ENCODE measurements at places on chromosomes 12 and 14.

DNA sequence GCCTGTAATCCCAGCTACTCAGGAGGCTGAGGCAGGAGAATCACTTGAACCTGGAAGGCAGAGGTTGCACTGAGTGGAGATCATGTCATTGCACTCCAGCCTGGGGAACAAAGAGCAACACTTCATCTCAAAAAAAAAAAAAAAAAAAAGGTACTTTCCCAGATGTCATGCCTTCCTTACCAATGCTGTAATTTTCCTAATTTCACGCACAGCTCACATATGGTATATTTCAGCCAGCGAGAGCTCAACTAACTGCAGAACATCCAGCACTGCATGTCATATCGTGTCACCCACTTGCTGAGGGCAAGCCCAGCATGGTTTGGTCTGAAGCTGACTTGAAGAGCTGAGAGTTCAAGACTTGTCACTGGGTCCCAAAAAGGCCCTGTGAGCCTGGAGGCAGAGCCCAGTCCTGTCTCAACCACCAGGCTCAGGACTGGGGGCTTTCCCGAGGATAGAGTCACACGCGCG is 29.0 kb downstream of the NFKBIA start:
- H3K4me1 ChIP-seq = no peaks in the 10 kb centered on the region
- H3K36me3 ChIP-seq = no peaks in the 10 kb centered on the region
- no peak for DNase-seq
- H3K4me3 ChIP-seq = no peak overlapping the region
- H3K27me3 ChIP-seq = no peaks in the 10 kb centered on the region

DNA sequence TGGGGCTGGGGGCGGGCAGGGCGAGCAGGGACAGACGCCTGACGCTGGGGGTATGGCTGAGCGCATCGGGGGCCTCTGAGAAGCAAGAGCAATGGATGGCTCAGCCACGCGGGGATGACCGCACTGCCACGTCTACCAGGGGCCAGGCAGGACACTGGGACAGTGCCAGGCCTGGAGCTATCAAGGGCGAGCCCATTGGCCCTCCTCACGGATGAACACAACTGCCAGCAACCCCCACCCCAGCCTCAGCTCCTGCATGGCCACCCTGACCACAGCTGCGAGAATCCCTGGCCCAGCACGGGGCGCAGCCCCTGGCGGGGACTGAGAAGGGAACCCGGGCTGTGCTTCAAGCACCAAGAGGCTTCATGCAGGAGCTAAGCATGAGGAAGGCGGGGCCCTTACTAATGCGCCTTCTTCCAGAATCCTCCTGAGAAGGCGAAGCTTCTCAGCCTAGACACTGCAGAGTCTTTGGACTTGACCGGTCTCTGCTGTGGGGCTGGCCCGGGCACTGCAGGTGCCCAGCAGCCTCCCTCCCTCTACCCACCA is 9.5 kb downstream of the ARL6IP4 start:
- peaks cover 3% of the 10 kb centered on the region for H3K4me1 ChIP-seq
- no peaks in the 10 kb centered on the region for H3K36me3 ChIP-seq
- H3K27ac ChIP-seq = no peak overlapping the region

- peak overlapping the region; percentile 34 for H3K27ac ChIP-seq
- H3K4me1 ChIP-seq = peaks cover 6% of the 10 kb centered on the region
- no peak for DNase-seq
- no peak overlapping the region for H3K4me3 ChIP-seq
- H3K27me3 ChIP-seq = no peaks in the 10 kb centered on the region
- H3K36me3 ChIP-seq = no peaks in the 10 kb centered on the region
Measured at GRCh38 chr12:6772726-6773589, 638 bp downstream of the LAG3 start.

DNA sequence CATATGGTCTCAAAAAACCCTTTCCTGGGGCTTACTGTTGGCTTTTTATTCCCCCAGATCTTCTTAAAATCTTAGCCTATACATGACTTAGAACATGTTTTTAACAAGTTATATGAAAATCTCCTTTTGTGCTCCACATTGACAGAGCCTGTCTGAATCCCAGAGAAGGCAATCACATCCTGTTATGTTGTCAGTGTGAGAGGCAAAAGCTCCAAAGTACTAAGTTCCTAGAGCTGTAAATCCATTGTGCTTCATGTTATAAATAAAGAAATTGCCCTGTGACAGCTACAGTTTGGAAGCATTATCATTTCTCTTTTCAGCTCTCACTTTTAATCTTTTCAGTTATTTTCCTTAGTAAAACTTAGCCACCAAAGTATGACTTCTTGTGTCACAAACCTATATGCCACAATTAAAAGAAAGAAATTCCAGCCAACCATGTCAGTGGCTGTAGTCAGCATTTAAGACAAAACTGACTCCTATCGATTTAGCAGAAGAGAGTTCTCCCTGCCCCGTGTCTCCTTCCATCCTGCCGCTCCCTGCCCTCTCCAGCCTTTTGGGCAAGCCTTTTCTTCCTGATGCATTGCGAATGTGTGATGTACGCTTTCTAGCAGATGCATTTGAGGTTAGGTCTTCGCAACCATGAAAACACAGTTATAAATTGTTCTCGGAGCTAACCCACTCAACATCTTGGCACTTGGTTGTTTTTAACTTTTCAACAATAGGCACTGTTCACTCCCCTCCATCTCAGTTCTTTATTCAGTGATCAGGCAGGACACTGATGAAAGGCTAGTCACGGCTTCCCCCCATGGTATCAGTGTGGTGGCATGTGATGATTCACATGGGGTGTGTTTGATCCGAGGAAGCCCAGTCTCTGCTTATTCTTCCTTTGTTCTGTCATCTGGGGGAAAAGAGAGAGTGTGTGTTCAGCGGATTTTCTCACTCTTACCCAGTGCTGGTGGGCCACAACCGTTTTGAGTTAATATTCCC is 143.5 kb downstream of the SSPN start:
- H3K27me3 ChIP-seq = no peaks in the 10 kb centered on the region
- DNase-seq = no peak
- H3K4me1 ChIP-seq = no peaks in the 10 kb centered on the region
- no peak overlapping the region for H3K4me3 ChIP-seq

GRCh38 chr14:75578786-75579337 is 442 bp downstream of the FLVCR2 start:
- no peaks in the 10 kb centered on the region for H3K36me3 ChIP-seq
- no peaks in the 10 kb centered on the region for H3K27me3 ChIP-seq
- DNase-seq = peak; percentile 46
- peaks cover 7% of the 10 kb centered on the region for H3K4me1 ChIP-seq
- H3K4me3 ChIP-seq = peak overlapping the region; percentile 53

- H3K27ac ChIP-seq = peak overlapping the region; percentile 68
- H3K27me3 ChIP-seq = no peaks in the 10 kb centered on the region
- no peak for DNase-seq
- no peaks in the 10 kb centered on the region for H3K36me3 ChIP-seq
- peaks cover 5% of the 10 kb centered on the region for H3K4me1 ChIP-seq
Measured at GRCh38 chr12:93536111-93536765, 36.2 kb upstream of the SOCS2 start.

- no peaks in the 10 kb centered on the region for H3K36me3 ChIP-seq
- no peak overlapping the region for H3K4me3 ChIP-seq
- no peak for DNase-seq
- peaks cover 5% of the 10 kb centered on the region for H3K4me1 ChIP-seq
- H3K27ac ChIP-seq = no peak overlapping the region
- no peaks in the 10 kb centered on the region for H3K27me3 ChIP-seq
Measured at GRCh38 chr12:88549929-88550328, 30.3 kb downstream of the KITLG start.

DNA sequence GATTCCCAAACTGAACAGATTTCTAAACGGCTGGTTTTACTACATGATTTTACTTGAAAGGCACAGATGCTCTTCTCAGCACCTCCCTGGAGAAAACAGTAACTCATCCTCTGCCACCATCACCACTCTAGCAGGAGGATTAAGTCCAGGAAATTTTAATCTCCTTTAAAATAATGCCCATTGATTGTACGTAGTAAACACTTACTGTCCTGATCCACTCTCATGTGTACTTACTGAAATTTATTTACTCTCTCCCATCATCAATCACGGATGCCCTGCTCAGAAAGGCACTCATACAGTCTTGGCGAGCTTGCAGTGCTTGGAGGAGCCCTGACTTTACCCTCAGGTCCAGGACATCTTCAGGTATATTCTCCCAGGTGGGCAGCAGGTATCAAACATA is 239.8 kb upstream of the EGLN3 start:
- H3K27me3 ChIP-seq = no peaks in the 10 kb centered on the region
- H3K36me3 ChIP-seq = no peaks in the 10 kb centered on the region
- H3K4me3 ChIP-seq = no peak overlapping the region
- no peak for DNase-seq

GRCh38 chr14:53955229-53955556 is 1.4 kb downstream of the BMP4 start:
- no peak for DNase-seq
- H3K4me3 ChIP-seq = peak overlapping the region; percentile 56
- no peaks in the 10 kb centered on the region for H3K4me1 ChIP-seq
- H3K36me3 ChIP-seq = no peaks in the 10 kb centered on the region
- no peaks in the 10 kb centered on the region for H3K27me3 ChIP-seq

DNA sequence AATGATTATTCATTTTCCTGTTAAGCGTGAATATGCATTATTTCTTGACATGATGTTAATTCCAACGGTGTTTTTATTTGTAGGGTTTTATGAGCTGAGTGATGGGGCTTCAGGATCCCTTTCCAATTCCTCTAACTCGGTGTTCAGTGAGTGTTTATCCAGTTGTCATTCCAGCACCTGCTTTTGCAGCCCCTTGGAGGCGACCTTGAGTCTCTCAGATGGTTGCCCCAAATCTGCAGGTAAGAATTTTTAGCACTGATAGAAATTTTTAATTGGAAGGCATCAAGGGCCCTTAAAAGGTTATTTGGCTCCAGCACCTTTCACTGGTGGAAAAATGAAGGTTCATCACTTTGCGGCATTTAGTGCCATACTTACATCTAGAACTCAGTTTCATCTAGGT is 3.7 kb downstream of the DACT1 start:
- no peaks in the 10 kb centered on the region for H3K36me3 ChIP-seq
- no peak for DNase-seq
- no peaks in the 10 kb centered on the region for H3K27me3 ChIP-seq
- no peak overlapping the region for H3K4me3 ChIP-seq
- peaks cover 3% of the 10 kb centered on the region for H3K4me1 ChIP-seq

DNA sequence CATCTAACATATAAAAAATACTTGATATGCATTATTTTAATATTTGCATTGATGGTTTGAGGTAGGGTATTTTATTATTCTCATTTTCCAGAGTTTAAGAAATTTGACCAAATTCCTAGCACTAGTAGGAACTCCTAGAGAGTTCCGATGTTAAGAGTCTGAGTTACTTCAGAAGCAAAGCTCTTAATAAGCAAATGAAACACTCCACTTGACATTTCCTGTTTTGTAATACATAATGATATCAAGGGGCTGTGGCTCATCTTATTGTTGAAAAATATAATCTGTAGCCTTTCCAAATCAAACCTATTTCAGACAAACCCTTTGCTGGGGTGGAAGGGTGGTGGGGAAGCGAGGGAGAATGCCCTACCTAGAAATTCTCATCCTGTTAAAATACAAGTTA is 355.5 kb downstream of the DIO2 start:
- H3K4me1 ChIP-seq = no peaks in the 10 kb centered on the region
- H3K4me3 ChIP-seq = no peak overlapping the region
- H3K36me3 ChIP-seq = no peaks in the 10 kb centered on the region
- H3K27ac ChIP-seq = no peak overlapping the region
- no peak for DNase-seq

- H3K4me3 ChIP-seq = peak overlapping the region; percentile 44
- H3K36me3 ChIP-seq = no peaks in the 10 kb centered on the region
- H3K27ac ChIP-seq = peak overlapping the region; percentile 86
- H3K4me1 ChIP-seq = peaks cover 5% of the 10 kb centered on the region
- H3K27me3 ChIP-seq = no peaks in the 10 kb centered on the region
Measured at GRCh38 chr12:53097207-53097563, 282 bp upstream of the IGFBP6 start.

DNA sequence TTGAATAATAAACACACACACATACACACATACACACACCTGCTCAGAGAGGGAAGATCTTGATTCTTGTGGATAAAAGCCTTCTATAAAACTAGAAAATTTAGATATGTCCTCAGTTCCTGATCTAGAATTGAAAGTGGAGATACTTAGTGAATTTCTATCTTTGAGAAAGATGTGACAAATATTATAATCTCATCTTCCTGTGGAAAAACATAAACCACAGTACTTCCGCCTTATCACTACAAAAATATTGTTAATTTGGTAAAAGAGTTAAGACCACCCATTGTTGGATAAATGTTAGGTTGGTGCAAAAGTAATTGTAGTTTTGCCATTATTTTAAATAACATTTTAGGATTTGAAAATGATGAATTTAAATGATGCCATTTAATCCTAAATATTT is at the start of gene KLRK1:
Gene KLRK1, minus strand, starts transcription at position 138 of the 400 bp plus-strand sequence. CDS start 1,231 bp downstream, outside the sequence.
- no peaks in the 10 kb centered on the region for H3K27me3 ChIP-seq
- H3K4me1 ChIP-seq = no peaks in the 10 kb centered on the region
- H3K4me3 ChIP-seq = no peak within 1 kb of the TSS
- no peak within 1 kb of the TSS for H3K27ac ChIP-seq
- DNase-seq = no peak
- no peaks in the 10 kb centered on the region for H3K36me3 ChIP-seq

DNA sequence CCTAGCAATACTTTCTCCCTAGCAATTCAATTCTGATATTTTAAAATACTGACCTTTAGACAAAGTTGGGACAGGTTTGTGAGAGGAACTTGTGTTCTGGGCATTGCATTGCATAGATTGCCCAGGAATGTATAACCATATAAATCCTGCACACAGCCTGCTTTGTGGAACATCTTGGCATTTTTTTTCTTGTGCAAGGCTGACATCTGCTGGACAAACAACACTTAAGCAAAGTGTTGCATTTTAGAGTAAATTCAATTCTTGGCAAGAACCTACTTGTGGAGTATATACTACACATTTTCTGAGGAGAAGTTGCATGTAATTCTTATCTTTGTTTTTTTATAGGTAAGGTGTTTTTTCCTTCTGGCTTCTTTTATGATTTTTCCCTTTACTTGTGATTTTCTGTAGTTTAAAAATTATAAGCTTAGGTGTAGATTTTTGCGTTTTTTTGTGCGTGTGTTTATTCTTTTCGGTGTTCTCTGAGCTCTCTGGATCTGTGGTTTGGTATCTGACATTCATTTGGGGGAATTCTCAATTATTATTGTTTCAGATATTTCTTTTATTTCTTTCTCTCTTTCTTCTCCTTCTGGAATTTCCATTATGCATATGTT is 26.4 kb downstream of the TESPA1 start:
- no peaks in the 10 kb centered on the region for H3K36me3 ChIP-seq
- no peak overlapping the region for H3K4me3 ChIP-seq
- no peaks in the 10 kb centered on the region for H3K4me1 ChIP-seq
- peak; percentile 48 for DNase-seq
- no peak overlapping the region for H3K27ac ChIP-seq
- no peaks in the 10 kb centered on the region for H3K27me3 ChIP-seq
